ENCODE measurements at places on chromosomes 6 and 20.
A peak's percentile ranks its signal among the peaks of the same experiment; 100 is the strongest.

DNA sequence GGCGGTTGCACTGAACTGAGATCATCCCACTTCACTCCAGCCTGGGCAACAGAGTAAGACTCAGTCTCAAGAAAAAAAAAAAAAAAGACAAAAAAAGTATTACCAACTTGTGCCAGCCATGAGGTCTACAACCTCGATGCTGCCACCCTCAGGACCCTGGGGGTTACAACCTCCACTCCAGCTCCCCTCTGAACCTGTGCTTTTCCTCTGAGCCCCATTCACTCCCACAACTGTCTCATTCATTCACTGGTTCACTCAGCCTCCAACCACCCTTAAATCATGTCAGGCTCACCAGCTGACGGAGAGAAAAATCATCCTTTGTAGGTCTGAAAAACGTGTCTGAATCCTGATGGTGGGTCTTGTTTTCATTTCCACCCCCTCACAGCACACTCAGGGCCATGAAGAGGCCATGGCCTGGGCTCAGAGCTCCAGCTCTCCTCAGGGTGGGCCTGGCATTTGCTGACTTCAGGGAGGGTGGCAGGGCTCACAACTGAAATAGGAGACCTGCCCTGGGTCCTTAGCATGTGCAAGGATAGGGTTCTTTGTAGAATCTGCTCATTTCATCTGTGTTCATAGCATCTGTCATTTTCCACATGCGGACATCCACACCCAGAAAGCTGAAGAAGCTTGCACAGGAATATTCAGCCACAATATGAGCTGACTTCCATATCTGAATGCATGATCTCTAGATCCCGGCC is 1.9 kb upstream of the ULBP1 start:
- DNase-seq: no peak

GRCh38 chr20:62511300-62511914 is 35.6 kb upstream of the GATA5 start:
- DNase-seq: no peak

DNA sequence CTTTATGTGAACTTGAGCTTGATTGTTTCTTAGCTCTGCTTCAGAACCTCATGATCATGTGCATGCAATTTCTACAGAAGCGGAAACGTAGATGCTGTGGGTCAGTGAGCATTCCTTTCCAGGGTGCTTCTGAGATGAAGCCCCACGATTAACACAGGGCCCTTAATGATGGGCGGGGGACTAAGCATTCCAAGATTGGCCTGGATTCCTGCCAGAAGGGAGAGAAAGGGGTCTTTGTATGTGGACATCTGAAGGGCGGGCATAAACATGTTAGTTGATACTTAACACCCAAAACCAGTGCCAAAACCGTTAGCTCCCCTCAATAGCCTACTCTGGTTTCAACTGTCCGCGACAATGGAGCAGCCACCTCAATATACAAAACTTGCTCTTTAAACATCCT is 46.9 kb upstream of the POU3F2 start:
- no peak for DNase-seq

- DNase-seq: no peak
Observed at GRCh38 chr6:96844530-96844929, 7.3 kb upstream of the GPR63 start.

- DNase-seq: no peak
Observed at GRCh38 chr6:897528-898207, 204.7 kb upstream of the EXOC2 start.

DNA sequence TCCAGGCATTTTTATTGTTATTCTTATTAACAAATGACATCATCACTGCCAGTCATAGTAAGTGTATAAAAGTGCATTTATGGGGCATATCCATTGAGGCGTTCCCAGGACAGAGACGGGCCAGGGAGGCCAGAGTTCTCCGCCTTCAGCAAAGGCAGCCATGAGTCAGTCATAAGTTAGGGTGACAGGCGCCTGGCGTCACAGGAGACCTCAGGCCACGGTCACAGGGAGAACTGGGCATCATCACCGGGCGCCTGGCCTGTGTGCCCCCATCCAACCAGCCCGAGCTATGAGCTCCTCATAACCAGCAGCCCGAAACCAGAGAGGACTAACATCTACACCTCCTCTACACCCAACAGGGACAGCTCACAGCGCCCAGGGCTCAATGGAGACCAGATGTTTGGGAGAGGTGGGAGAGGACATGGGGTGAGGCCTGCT is 259.2 kb downstream of the DLL1 start:
- DNase-seq: peak; percentile 51

DNA sequence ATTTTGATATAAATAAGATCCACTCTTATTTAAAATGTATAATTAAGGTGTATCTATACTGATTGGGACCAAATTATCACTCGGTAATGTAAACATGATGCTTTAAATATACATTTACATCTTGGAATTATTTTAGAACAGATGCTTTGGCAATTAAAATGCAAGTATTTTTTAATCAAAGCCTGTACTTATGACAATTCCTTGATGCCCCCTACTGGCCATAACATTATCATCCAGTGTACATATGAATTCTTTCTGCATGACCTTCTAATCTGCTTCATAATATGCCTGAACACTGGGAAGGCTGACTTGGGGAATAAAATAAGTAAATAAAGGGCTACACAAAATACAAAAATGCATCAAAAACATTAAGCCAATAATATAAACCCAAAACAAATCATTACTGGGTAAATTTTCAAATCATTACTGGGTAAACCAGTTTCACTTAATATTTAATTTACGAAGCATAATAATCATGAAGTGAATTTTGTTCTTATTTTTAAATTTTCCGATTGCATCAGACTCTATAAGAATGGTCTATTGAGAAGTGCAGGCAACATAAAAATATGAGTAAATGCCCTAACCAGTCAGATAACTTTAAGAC is 65.1 kb downstream of the CGA start:
- DNase-seq: no peak
